ENCODE measurements at places on chromosomes 4 and X.

GRCh38 chr4:142408003-142408441, 438.1 kb downstream of the INPP4B start:
- no peaks in the 10 kb centered on the region for H3K36me3 ChIP-seq
- H3K27ac ChIP-seq, result peak overlapping the region; percentile 45
- H3K4me3 ChIP-seq, result no peak overlapping the region
- no peaks in the 10 kb centered on the region for H3K27me3 ChIP-seq
- DNase-seq, result no peak

DNA sequence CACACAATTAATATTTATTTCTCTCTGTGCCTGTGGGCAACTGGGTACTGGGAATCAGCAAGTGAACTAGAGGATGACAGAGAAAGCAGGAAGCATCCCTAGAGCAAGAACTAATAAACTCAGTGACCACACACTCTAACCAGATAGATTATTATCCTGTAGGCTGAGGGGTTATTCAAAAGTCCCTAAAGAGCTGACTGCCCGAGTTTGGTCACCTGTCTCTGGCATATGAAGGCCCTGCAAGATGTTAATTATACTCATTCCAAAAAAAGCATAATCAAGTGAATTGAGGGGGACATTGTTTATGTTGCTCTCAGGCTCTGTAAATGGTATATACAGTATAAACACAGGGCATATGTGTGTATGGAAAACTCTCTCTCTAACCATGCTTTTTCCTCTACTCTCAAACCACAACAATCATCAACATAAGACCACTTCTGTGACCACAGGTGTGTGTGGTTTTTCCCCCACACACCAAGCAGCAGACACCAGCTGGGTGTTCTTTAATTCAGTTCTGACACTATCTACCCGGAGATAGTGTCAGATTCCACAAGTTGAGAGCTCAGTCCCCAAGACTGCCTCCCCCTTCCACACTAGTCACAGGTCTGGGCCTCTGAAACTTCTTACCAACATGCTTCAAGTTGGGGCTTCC, 6.2 kb upstream of the HPSE start:
- H3K27ac ChIP-seq, result no peak overlapping the region
- H3K4me3 ChIP-seq, result peak overlapping the region; percentile 10
- H3K27me3 ChIP-seq, result no peaks in the 10 kb centered on the region

DNA sequence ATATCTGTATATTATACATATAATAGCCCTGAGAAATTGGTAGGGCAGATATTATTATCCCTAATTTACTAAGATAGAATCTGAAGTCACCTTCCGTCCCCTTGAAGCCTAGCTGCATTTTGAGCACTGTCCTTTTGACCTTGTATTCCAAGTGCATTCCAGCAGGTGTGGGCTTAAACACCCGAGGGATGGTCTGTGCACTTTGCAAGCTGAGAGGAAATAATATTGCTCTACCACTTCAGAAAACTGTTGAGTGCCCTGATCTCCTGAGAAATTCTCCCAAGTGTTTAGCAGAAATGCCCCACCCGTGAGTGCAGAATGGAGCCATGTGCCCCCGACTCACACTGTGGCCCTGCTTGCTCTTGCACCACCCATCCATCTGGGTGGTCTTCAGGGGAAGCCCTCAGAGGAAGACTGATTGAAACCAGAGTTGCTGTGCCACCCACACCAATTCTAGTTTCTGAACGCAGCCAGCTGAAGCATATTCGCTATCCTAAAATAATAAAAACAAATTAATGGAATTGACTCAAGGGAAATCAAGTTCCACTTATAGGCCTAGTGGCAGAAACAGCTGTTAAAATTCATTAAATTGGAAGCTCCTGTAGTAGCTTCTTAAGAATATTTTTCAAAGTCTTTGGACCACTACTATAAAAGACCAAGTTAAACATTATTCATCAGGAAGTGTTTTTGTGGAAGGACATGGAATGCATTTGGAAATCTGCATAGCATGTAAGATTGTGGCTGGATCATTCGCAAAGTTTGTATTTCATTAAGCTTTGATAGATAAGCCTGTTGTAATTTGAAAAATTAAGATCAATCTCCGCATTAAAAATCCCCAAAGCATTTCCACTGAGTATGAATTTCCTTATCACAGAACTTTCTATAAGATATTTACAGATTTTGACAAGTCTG, 41.3 kb upstream of the PRKG2 start:
- no peak overlapping the region for H3K27ac ChIP-seq
- no peaks in the 10 kb centered on the region for H3K36me3 ChIP-seq
- no peaks in the 10 kb centered on the region for H3K27me3 ChIP-seq

DNA sequence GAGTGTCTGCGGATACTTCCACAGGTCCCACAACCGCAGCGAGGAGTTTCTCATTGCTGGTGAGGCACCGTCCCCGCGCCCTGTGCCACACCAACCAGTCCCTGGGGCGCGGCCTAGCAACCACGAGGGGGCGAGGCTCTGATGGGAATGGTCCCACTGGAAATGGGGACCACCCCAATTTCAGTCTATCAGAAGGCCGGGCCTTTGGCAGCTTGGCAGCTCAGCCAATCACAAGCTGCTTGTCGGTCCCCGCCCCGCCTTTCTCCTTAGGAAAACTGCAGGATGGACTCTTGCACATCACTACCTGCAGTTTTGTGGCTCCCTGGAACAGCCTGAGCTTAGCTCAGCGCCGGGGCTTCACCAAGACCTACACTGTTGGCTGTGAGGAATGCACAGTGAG, 3.0 kb downstream of the TIMP1 start:
- no peak overlapping the region for H3K27ac ChIP-seq
- H3K4me3 ChIP-seq, result no peak overlapping the region
- DNase-seq, result no peak
- H3K4me1 ChIP-seq, result peaks cover 9% of the 10 kb centered on the region

GRCh38 chr4:150240011-150240410, 161.8 kb downstream of the DCLK2 start:
- H3K4me3 ChIP-seq, result no peak overlapping the region
- no peaks in the 10 kb centered on the region for H3K4me1 ChIP-seq
- no peak for DNase-seq
- H3K36me3 ChIP-seq, result no peaks in the 10 kb centered on the region

- no peaks in the 10 kb centered on the region for H3K4me1 ChIP-seq
- peaks cover 5% of the 10 kb centered on the region for H3K36me3 ChIP-seq
- no peak overlapping the region for H3K4me3 ChIP-seq
- no peak for DNase-seq
Observed at GRCh38 chr4:38982361-38983095, 49.7 kb downstream of the TMEM156 start.

DNA sequence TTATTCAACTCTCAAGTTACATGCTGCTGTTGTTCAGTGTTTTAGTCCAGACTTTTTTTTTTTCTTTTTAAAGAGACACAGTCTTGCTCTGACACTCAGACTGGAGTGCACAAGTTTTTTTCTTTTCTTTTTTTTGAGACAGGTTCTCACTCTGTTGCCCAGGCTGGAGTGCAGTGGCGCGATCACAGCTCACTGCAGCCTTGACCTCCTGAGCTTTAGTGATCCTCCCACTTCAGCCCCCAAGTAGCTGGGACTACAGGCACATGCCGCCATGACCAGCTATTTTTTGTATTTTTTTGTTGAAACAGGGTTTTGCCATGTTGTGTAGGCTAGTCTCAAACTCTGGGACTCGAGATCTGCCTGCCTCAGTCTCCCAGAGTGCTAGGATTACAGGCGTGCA, 11.9 kb downstream of the ADD1 start:
- H3K36me3 ChIP-seq, result no peaks in the 10 kb centered on the region
- peaks cover 65% of the 10 kb centered on the region for H3K4me1 ChIP-seq
- H3K27ac ChIP-seq, result no peak overlapping the region
- no peaks in the 10 kb centered on the region for H3K27me3 ChIP-seq
- no peak overlapping the region for H3K4me3 ChIP-seq

GRCh38 chr4:118585015-118585414, 100.2 kb upstream of the METTL14 start:
- H3K4me3 ChIP-seq, result no peak overlapping the region
- no peaks in the 10 kb centered on the region for H3K27me3 ChIP-seq
- no peaks in the 10 kb centered on the region for H3K4me1 ChIP-seq
- no peak overlapping the region for H3K27ac ChIP-seq
- no peak for DNase-seq

DNA sequence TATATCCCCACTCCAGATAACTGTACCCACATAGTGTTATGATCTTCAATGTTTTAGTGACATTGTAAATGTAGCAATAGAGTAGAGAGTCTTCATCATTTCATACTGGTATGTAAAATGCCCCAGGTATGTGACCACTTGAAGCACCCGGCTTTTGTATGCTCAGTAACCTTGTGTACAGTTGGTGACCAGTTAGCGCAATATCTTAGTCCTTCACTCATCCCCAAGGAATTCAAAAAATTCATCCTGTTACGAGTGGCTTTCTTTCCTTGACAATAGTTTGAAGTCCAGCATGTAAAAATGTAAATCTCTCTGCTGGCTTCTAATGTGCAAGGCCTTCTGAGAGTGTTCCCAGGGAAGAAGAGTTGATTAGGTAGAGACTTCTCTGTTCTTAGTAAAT, 145.6 kb downstream of the ARX start:
- no peak overlapping the region for H3K27ac ChIP-seq
- H3K4me1 ChIP-seq, result no peaks in the 10 kb centered on the region
- DNase-seq, result no peak
- H3K4me3 ChIP-seq, result no peak overlapping the region
- no peaks in the 10 kb centered on the region for H3K27me3 ChIP-seq

DNA sequence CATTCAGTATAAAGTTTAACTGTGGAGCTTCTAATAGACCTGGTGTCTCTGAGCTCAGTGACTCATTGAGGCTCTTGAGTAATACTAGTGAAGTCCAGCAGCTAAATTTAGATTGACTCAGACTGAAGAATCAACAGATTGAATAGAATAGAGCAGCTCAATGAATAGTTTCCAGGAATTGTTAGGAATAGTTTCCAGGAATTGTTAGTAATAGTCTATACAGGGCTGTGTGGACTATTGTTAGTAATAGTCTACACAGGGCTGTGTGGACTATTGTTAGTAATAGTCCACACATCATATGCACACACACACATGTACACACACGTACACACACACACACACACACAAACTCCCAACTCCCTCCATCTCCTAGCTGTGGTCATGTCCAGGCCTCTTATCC, 3.0 kb downstream of the GIMD1 start:
- no peak overlapping the region for H3K4me3 ChIP-seq
- no peaks in the 10 kb centered on the region for H3K27me3 ChIP-seq

DNA sequence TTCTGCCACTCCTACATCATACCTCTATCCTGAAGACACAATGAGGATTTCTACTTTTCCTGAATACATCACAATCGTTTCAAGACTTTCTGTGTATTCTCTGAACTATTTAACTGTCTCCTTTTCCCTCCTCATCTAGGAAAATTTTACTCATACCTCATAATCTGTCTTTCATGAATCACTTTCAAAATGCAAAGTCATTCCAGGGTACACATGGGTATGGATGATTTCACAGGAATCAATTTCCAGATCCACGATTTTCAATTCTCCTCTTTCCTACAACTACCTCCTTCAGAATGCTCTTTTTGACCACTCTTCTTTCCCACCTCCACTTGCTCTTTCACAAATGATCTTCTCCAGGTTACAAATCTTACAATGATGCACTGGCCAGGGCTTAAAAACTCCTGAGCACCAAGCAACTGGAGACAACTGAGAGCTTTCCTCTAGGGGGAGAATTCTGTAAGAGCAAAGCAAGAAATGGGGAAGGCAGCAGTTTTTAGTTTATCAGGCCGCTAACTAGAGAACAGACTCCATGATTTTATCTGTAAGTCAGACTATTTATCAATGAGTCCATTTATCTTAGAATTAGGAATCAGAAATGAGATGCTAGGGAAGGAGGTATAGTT, 116.4 kb downstream of the PPP3CA start:
- no peak overlapping the region for H3K4me3 ChIP-seq
- DNase-seq, result no peak
- no peaks in the 10 kb centered on the region for H3K4me1 ChIP-seq
- no peaks in the 10 kb centered on the region for H3K27me3 ChIP-seq

DNA sequence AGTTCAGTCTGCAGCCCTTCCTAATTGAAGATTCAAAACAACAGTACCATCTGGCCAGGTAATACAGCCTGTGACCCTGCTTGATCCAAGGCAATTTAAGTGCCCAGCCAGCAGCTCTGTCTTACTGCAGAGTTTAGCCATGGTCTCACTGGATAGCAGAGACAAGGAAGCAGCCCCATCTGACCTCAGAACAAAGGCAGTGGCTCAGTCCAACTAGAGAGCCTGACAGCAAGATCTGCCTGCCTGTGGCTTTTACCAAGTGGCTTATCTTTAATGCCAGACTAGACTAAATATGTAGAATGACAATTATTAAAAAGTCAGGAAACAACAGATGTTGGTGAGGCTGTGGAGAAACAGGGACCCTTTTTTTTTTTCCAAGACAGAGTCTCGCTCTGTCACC, 293.4 kb downstream of the DTHD1 start:
- no peaks in the 10 kb centered on the region for H3K27me3 ChIP-seq
- no peaks in the 10 kb centered on the region for H3K4me1 ChIP-seq
- DNase-seq, result no peak
- H3K36me3 ChIP-seq, result no peaks in the 10 kb centered on the region

DNA sequence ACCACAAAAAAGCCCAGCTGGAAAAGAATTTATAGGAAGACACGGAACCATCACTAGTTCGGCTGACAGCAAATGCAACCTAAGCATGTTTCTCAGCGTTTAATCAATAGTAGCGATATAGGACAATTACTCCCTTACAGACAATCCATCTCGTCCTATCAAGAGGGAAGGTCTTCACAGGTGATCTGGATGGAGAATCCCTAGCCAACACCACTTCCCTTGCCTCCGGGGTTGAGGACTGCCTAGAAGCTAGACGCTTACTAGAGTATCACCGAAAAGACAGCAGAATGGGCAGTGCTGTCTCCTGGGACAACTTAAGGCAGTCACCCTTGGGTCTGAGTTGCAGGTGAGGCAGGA, 32.1 kb upstream of the MAML3 start:
- no peak overlapping the region for H3K4me3 ChIP-seq
- H3K27me3 ChIP-seq, result no peaks in the 10 kb centered on the region
- no peaks in the 10 kb centered on the region for H3K4me1 ChIP-seq
- no peaks in the 10 kb centered on the region for H3K36me3 ChIP-seq
- no peak overlapping the region for H3K27ac ChIP-seq

DNA sequence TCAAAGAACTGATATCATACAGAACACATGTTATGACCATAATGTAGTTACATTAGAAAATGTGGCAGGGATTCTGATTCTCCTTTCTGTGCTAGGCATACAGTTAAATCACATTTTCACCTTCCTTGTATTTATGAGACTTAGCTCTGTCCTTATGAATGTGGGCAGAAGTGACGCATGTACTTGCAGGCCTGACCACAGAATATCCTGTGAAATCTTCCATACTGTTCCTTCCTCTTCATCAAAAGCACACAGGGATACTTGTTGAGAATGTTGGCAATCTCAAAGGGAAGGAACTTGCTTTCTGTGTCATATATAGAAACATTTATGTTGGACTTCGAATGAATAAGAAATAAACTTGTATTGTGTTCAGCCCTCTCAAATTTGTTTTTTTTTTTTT, 17.2 kb upstream of the MYOZ2 start:
- H3K27me3 ChIP-seq, result no peaks in the 10 kb centered on the region
- DNase-seq, result no peak
- no peaks in the 10 kb centered on the region for H3K4me1 ChIP-seq

DNA sequence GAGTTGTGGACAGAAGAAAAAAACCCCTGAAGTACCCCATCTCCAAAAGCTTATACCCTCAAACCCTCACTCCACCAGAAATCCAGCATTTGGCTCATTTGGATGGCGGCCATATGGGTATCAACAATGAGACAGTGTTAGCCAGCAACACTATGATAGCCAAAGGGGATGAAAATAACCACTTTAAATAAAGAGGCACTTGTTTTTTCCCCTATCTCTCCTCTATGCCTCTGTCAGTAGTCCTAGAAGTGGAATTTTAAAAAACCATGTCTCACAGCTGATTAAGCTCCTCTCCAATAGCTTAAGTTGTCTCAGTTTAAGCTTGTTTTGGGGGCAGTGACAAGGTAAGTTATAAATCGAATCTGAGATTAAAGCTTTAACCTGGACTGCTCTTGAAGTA, 124.0 kb downstream of the MOSPD2 start:
- no peaks in the 10 kb centered on the region for H3K4me1 ChIP-seq
- DNase-seq, result no peak
- no peaks in the 10 kb centered on the region for H3K36me3 ChIP-seq
- H3K27ac ChIP-seq, result no peak overlapping the region
- H3K4me3 ChIP-seq, result no peak overlapping the region

Data from naive thymus-derived CD4-positive, alpha-beta T cell (primary cell).